ENCODE measurements at places on chromosomes 2 and 18.

DNA sequence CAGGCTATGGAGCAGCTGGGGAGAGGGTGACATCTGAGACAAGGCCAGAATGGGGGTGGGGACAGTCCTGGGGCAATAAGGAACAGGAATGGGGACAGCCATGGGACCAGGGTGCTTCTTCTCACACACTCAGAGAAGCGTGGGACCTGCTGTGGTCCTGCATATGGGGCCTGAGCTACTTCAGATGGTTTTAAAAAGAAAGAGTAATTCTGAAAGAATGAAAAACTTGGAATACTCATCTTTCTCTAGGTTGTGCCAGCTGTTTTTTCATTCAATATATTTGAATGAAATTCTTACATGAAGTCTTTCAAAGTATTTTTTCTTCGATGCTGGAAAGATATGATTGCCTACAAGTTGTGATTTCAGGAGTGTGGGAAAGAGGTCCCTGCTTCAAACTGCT lies 227.5 kb upstream of the APCDD1 start:
- no peak for DNase-seq

DNA sequence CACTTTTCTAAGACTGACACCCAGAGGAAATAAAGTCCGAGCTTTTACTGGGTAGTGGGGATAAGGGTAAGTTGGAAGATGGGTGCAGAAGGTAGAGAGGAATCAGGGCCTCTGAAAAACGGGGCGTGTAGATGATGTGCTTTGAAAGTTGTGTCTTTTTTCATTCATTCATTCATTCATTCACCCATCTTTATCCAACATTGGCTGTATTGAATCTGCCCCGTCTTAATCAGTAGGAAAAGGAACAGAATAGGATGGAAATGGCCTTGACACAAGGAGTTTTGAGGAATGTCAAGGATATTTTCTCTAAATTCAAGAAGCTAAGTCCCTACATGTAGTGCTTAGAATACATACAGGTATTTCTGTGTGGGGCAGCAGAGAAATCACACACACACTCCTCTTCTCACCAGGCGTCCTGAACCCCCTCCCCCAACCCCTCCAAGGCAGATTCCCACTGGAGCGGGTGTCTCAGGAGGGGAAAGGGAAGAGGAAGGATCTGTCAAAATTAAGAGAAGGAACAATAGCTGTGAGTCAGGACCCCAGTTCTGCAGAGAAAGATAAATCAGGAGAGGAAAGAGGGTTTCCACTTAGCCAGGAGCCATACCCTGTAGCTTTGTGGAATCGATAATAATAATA lies 13.9 kb downstream of the DYSF start:
- DNase-seq: no peak

- DNase-seq: no peak
Observed at GRCh38 chr2:9844036-9844483, 786 bp downstream of the TAF1B start.

GRCh38 chr18:31825772-31826171 lies 65.1 kb upstream of the SLC25A52 start:
- DNase-seq: no peak

DNA sequence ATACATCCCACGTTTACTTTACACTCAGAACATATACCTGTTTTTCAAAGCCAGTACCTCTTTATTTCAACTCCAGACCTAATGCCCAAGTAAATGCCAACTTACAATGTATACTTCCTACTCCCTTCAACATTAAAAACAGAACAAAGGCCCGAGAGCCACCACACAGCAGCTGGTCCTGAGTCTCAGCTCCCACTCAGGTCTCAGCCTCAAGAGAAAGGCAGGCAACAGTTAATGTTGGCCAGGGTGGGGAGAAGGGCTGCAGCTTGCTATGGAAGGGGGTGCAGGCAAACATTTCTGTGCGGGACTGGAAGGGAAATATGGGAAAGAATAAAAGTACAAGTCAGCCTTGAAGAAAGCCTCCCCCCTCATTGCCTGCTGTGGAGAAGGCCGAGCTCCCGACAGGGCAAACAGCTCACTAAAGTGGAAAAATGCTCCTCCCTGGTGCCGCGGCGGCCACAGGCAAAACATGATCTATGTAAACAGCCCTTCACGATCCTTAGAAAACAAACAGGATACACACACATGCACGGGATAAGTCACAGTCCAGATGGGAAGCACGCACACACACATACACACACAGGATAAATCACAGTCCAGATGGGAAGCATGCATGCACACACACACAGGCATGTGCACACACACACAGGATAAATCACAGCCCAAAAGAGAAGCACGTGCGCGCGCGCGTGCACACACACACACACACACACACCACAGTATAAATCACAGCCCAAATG lies 67.4 kb downstream of the ADNP2 start:
- no peak for DNase-seq

GRCh38 chr18:6878556-6879297 lies 149.2 kb downstream of the ARHGAP28 start:
- DNase-seq: no peak

DNA sequence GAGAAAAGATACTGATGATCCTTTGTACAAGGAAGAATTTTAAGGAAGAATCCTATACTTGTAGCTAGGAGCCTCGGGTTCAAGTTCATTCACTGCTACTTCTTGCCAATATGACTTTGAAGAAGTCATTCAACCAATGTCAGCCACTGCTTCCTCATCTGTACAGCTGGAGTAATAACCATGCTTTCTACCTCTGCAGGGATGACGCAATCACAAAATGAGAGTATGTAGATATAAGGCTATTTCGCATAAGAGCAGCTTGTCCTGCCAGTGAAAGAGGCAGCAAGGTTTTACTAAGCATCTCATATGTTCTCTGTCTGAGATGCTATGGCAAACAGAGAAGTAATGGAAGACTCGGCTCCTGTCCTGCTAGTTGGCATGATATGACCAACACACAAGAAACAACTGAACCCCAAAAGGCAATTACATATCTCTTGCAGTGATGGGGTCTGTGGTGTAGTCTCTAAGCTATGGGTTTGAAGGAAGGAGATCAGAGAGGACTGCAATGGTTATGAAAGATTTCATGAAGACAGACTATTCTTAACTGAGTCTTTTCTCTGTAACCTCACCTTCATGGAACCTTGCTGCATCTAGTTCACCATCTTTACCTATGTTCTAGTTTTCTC lies 9.2 kb downstream of the AAK1 start:
- DNase-seq: no peak

DNA sequence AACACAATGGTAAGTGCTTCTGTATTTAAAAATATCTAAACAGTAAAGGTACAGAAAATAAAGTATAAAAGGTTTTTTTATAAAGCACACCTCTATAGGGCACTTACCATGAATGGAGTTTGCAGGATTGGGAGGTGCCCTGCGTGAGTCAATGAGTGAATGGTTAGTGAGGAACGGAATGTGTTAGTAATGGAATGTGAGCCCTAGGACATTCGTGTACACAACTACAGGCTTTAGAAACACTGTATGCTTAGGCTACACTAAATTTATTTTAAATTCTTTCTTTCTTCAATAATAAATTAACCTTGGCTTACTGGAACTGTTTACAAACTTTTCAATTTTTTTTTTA lies 337.9 kb upstream of the SLC39A10 start:
- no peak for DNase-seq

DNA sequence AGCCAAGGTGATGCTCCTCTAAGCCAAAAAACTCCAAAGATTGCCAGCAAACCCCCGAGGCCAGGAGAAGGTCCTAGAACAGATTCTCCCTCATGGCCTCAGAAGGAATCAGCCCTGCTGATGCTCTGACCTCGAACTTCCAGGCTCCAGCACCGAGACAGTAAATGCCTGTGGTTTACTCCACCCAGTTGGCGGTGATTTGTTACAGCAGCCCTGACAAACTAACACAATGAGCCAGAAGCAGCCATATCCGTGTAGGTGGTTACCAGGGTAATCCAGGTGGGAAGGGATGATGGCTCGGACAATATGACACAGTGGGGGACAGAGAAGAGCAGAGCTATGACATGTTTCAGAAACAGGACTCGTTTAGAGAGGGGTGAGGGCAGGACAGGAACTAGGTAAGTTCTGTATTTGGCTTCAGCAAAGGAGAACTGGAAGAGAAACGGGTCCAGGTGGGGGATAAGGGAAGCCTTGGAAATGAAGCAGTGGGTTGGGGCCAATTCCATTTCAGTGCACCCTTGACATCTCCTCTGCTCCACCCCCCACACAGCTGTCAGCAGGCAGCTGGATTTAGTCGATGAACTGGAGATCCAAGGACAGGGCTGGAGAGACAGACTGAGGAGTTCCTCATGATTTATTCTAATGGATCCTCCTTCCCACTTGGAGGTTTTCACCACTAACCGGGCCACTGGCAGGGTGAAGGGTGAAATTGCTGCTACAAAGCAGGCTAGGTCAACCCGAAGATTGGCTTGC lies 179.7 kb upstream of the SH3BP4 start:
- DNase-seq: no peak

DNA sequence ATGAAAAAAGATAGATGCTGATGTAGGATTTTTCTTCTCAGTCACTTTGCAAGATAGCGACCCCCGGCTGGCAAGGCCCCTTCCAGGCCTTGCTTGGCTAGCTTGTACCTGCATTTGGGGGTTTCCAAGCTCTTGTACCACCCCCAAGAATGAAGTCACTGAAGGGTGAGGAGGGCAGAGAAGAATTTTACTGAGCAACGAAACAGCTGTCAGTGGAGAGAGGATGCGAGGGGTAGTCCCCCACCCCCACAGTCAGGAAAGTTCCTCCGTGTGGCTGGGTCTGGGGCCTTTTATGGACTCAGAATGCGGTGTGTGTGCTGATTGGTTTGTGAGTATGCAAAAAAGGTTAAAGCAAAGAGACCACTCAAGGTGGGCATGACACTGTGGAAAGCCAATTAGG lies 382.0 kb downstream of the GPD2 start:
- no peak for DNase-seq
